ENCODE measurements at places on chromosomes 3 and 15.

DNA sequence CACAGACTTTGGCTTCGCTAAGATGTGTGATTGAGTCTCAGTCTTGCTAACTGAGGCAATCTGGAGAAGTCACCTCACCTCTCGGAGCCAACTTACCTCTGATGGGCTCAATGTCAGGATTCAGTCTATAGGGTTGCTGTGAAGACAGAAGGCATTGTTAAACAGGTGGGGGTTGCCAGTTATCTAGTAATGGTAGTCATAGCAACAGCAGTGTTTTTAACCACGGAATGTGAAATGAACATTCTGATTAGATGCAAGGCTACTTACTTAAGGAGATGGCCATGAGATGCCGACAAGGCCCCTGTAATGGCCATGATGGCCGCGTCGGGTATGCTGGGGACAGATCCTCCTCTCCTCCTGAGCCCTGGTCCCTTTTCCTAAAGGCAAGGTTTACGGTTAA, 243.1 kb downstream of the GABRG3 start:
- no peak for DNase-seq

- no peak for DNase-seq
Observed at GRCh38 chr15:60219866-60220265, 177.9 kb downstream of the ANXA2 start.

DNA sequence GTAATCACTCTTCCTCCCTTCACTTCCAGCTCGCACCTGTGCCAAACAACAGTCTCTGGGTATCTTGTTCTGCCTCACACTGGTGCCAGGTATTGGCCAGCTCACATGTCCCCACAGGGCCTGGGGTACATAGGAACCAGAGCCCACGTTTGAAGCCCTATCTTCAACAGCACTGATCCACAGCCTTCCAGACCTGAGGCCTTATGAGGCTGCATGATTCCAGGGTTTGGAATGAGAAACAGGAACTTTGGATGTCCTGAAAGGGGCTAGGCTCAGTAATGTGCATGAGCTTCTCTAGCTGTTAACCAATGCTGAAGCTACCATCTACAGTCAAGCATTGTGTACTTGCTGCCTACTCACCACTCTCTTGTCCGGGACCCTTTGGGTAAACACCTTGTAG, 92.4 kb downstream of the GPR156 start:
- no peak for DNase-seq

- DNase-seq: no peak
Observed at GRCh38 chr3:143249014-143249413, 129.4 kb downstream of the CHST2 start.

DNA sequence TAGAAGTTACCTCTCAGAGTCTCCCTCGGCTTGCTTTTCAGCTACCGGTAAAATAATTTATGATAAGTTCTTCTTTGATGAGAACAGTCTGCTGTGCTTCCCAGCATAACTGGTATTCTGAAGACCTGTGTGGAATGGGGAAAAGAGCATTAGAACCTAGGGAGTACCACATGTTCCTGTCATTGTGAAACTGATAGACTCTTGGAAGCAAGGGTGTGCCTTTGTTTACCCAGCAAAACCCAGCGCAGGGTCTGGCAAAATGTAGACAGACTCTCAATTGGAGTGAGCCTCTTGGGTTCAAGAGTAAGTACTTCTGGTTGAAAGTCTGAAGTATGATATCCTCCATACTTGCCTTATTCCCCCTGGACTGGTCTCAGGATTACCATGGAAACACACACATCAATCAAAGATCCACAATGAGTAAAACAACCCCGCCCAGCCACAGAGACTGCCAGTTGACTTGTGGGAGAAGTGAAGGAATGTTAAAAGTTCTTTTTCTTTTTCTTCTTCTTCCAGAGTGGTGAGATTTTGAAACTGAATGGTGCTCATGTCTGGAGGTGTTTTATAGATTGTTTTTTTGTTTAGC, 652.4 kb upstream of the NAALADL2 start:
- DNase-seq: peak; percentile 13

DNA sequence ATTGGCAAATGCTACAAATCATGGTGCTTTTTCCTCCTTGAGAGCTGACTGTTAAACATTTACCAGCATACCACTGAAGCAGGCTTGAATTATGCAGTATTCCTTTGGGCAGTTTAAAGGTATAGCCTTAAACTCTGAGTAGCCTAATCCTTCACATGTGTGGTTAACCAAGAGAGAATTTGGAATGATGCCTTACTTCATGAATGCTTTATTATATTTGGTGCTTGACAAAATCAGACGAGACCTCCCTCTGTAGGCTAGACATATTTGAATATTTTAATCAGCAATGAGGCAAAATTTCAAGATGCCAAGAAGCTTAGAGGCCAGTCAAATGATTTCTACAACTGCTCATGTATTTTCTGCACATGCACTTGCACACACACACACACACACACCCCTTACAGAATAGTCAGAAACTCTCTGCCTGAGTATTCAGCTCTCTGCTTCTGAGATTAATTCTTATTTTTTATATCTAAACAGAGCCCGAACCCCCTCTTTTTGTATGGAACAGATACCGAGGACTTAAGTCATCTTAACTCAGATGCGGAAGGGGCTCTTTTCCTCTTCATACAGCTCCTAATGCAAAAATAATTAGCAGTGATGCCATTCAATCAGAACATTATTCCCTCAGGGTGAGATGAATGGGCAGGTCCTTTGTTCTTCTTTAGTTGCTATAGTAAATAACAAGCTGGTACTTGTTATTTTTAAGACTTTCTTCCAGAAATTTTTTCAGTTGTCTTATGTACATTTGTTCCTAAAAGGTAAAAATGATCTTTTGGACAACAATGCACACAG, 195.5 kb upstream of the TMC3 start:
- no peak for DNase-seq

DNA sequence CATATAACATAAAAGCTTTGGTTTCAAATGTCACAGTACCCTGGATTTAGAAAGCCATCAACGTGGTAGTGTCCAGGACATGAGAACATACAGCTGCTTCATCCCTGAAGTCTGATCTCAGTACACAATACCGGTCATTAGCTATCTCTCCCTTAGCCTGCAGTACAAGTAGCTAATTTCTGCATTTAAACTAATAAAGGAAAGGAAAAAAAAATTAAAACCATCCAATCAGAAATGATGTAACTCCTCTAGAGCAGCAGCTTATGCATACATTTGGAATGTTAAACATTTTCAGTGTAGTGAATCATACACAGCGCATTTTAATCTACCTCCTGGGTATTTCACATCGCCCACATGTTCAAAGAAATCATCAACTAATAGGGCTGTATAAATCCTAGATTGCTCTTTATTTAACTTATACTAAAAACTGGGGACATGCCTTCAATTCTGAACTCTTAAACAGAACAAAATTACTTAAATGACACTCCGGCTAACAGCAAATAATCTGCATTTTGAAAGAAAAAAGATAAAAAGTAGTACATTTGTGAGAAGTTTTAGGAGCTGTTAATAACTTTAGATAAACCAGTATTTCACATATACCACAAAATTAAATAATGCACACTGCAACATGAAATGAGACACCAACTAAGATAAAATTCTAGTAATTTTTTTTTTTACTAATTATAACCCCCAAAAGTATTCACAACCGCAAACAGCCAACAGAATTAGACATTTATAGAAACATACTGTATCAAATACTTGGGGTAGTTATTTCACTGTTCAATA, 3.7 kb downstream of the IGF2BP2 start:
- DNase-seq: peak; percentile 77

DNA sequence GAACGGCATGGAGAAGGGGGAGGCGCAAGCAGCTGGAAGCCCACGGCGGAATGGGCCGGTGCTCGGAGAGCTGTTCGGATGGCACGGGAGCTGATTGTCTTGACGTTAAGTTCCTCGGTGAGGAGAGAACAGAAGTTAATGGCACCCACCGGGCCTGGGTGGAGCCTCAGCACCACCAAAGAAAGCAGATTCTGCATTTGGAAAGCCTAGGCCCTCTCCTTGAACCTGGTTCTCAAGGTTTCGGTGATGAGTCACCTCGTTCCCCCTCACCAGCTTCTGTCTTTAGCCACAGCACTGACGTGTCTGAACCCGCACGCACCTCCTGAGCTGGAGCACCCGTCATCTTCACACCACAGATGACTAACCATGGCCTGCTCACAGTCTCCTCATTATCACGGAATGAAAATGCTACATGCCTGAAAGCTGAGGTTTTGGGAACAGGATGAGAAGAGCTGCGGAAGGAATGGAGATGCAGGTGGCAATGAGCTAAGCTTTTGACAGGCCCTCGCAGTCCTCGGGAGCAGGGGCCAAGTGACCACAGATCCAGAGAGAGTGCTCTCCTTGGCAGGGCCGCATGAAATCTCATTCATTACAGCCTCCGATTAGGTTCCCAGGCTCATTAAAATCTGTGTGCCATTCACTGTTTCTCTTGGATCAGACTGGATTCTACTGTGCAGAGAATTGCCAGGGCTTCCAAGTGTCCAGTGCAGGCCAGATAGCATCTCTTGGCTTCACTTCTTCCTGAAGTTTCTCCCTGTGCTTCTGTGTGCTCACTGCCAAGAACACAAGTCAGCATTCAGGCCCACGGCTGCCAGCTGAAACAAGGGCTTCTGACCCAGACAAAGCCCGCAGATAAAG, 96.3 kb upstream of the DLG1 start:
- peak; percentile 90 for DNase-seq
